Fibroblast of skin of left biceps (primary cell): ENCODE measurements at places on chromosomes 16 and 17.
A peak's percentile ranks its signal among the peaks of the same experiment; 100 is the strongest.

DNA sequence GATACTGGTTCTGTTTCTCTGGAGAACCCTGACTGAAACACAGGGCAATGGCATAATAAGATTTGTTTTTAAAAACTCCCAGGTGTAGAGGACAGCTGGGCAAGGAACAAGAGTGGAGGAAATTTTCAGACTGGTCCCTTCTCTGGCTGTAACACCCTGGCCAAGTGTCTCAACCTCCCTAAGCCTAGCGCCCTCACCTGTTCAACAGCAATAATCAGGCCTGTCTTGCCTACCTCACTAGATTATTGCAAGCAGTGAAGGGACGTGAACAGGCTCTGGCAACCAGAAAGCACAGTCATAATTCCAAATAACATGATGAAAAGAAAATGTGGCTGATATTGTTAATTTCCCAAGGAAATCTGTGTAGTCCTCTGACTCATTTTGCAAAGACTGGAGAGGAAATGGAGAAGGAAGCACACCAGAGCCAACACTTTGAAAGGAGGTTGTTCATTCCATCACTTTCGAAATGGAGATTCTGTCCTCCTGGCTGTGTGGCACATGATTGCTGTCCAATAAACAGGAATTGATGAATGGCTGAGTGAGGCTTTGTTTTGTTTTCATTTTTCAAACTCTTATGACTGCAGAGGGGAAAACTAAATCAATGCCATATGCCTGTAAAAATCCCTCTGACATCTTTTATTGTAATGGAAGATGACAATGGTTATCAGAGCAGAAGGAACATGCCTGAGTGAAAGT lies 87.5 kb upstream of the HLF start:
- peak; percentile 19 for DNase-seq

- DNase-seq = no peak
These were observed 22.3 kb downstream of the ACTG1 start for GRCh38 chr17:81489998-81490992.

- peak; percentile 13 for DNase-seq
These were observed 42.8 kb upstream of the ZC3H18 start for GRCh38 chr16:88527186-88527936.

DNA sequence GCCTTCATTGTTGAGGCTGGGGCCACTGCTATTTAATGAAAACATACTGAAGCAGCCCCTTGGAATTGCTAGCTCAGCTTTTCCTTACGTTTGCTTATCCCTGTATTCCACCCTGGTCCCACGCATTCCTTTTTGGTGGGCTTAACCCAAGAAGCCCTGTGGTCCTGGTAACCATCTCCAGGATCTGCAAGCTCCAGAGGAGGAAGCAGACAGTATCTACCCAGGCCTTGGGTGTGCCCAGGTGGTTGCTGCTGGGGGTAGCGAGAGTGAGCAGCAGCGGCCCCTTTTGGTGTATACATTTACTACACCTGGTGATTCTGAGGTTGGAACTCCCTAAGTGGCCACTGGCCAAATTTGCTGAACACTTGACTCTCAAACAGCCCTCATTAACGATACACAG lies 97.7 kb downstream of the CBLN1 start:
- no peak for DNase-seq

GRCh38 chr17:565521-565920 lies 149.1 kb downstream of the VPS53 start:
- DNase-seq = no peak

DNA sequence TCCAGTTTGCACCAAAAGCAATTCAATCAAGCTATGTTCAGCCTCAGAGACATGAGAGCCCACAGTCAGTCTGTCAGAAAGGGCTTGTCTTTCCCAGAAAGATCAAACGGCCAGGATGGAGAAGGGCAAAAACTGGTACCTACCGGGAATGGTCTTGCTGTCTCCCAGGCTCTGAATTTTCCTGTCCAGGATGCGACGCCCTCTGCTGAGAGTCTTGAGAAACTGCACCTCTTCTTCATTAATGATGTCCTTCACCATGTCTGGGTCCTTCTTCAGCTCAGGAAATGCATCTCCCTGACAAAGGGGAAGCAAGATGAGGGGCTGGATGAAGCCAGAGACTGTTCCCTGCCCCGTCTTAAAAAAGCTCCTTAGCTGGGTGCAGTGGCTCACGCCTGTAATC lies 15.8 kb upstream of the EXOSC6 start:
- DNase-seq = no peak

GRCh38 chr16:57271867-57272495 lies 12.5 kb downstream of the PLLP start:
- DNase-seq = no peak

GRCh38 chr16:77289331-77289809 lies 90.2 kb downstream of the SYCE1L start:
- DNase-seq = no peak

GRCh38 chr17:34218748-34219147 lies 36.3 kb upstream of the CCL2 start:
- no peak for DNase-seq
